ENCODE measurements at places on chromosomes 3 and 15. TPM values are rescaled to one million over a fixed set of nuclear protein-coding genes. Genes with fewer than 3 reads are reported as not detected.

RARRES1 gene
- total RNA-seq, result 72.0 TPM

CHL1 gene
- total RNA-seq, result 48.8 TPM

INSYN1 gene
- total RNA-seq, result 0.98 TPM

DNAH12 gene
- 0.07 TPM for total RNA-seq

SCAMP5 gene
- 10.8 TPM for total RNA-seq

- DNase-seq, result peak; percentile 7
Measured at GRCh38 chr3:31755926-31756658, 223.4 kb downstream of the STT3B start.

- no peak for DNase-seq
Measured at GRCh38 chr3:104088738-104089137, 1278.0 kb upstream of the ALCAM start.

DNA sequence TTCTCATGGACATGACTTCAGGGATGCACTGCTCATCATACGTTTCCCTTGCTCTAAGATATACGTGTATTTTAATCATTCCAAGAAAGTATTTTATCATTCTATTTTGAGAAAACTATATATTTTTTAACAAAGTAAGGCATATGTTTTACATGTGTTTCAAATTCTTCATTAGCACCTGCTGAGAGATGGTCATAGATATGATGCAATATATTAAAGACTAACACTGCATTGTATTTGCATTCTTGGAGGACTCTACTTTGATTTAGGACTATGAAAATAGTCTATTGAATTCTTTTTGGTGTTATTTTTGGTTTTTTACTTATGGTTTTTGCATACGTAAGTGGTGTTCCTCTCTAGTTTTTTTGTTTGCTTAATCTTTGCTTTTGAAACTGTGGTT is 54.2 kb upstream of the MTMR10 start:
- DNase-seq, result no peak

- no peak for DNase-seq
Measured at GRCh38 chr3:150000641-150001040, 29.9 kb upstream of the PFN2 start.

- no peak for DNase-seq
Measured at GRCh38 chr15:31525988-31526665, 199.5 kb downstream of the KLF13 start.

GRCh38 chr15:100580414-100580813 is 21.6 kb downstream of the LINS1 start:
- DNase-seq, result no peak

DNA sequence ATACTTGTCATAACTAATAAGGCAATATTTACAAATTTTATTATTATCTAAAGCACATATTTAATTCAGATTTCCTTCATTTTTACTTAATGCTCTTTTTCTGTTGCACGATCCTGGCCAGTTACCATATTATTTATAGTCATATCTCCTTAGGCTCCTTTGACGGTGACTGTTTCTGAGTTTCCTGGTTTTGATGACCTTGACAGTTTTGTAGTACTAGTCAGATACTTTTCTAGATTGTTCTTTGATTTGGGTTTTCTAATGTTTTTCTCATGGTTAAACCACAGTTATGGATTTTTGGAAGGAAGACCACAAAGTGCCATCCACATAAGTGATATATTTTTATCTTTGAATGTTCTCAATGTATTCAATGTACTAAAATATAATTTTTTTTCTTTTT is 171.0 kb upstream of the NANOGP8 start:
- DNase-seq, result no peak

DNA sequence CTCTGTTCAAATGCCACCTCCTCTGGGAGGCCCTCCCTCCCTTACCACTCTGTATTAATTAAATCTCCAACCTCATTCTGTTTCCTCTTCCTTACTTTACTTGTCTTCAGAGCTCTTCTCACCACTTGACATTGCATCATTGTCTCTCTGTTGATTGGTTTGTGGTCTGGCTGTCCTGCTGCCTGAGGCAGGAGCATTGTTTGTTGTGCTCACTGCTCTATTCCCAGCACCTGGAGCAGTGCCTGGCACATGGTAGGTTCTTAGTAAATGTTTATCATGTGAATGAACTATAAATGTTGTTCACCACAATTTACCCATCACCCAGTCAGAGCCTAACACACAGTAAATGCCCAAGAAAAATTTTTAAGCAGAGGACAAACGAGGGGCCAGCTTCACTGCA is 6.7 kb upstream of the BFSP2 start:
- no peak for DNase-seq

- DNase-seq, result no peak
Measured at GRCh38 chr3:139307601-139308555, 35.9 kb upstream of the MRPS22 start.

- DNase-seq, result no peak
Measured at GRCh38 chr15:47794252-47794914, 77.1 kb downstream of the SEMA6D start.

- no peak for DNase-seq
Measured at GRCh38 chr15:69210574-69210973, 50.1 kb downstream of the GLCE start.

GRCh38 chr3:63585927-63586326 is 66.5 kb upstream of the SNTN start:
- DNase-seq, result no peak

- DNase-seq, result no peak
Measured at GRCh38 chr15:72207558-72208085, 10.0 kb upstream of the GRAMD2A start.

GRCh38 chr3:103950676-103951075 is 1416.0 kb upstream of the ALCAM start:
- no peak for DNase-seq

- DNase-seq, result no peak
Measured at GRCh38 chr3:100042166-100042981, 71.9 kb downstream of the FILIP1L start.

GRCh38 chr15:42544853-42545629 is 3.6 kb downstream of the LRRC57 start:
- no peak for DNase-seq

Measured in mucosa of descending colon (tissue), 3 donors.